Activated CD4-positive, alpha-beta T cell treated with anti-CD3 and anti-CD28 coated beads, Interleukin-2, amount 50 U/mL, for 1 hour (primary cell): ENCODE measurements at places on chromosomes 13 and 19.
A peak's percentile ranks its signal among the peaks of the same experiment; 100 is the strongest.

DNA sequence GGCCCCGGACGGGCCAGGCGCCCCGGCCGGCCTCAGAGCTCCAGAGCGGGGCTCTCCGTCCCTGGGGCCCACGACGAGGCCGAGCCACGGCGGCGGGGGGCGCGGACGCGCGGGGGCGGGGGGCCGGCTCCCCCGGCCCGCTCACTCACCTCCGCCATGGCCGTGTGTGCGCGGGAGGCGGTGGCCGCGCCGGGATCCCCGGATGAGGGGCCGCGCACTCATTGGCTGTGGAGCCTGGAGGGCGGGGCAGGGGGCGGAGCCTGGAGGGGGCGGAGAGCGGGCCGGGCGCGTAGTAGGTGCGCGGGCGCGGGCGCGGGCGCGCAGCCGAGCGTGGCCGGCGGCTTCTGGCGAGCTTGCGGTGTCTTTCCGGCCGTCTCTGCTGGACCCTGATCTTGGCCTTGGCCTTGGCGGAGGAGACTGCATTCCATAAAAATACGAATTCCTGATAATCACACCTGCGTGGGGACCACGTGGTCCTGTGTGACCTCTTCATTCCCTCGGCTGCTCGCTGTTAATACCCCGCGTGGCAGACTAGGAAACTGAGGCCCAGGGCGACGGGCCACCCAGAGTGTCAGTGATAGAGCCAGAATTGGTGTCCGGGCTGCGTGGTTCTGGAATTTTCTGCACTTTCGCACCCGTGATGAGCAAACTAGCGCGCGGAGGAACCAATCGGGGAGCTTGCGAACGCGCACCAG is at the start of gene MIER2:
Gene MIER2 (minus strand): TSS at position 172 of the 695 bp plus-strand sequence. CDS start 14 bp downstream, at position 158.
- DNase-seq = peak; percentile 89

- DNase-seq = no peak
Observed at GRCh38 chr19:23999821-24000610, 85.3 kb downstream of the ZNF726 start.

DNA sequence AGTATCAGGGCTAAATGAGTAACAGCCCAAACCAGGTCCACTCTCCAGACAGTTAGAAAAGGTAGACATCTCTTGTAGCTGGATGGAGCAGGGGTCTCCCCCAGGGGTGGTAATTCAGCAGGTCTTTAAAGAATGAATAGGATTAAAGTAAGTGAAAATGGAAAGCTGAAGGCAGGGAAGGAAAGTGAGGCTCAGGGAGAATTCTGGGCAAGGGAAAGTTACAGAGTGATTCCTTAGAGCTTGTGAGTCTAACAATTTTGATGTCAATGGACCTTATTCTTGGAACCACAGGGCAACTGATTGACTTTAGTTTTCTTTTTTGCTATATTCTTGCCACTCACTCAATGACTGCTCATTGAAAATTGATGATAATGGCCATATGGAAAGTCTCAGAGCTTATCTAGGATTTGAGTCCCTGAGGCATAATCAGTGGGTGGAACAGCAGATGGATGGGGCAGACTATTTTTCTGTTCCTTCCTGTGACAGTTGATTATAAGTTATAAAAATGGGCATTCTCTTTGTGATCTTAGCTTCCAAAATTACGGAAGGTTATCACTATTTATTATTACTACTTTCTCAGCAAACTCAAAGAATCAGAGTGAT is 76.9 kb downstream of the LRCH1 start:
- no peak for DNase-seq

DNA sequence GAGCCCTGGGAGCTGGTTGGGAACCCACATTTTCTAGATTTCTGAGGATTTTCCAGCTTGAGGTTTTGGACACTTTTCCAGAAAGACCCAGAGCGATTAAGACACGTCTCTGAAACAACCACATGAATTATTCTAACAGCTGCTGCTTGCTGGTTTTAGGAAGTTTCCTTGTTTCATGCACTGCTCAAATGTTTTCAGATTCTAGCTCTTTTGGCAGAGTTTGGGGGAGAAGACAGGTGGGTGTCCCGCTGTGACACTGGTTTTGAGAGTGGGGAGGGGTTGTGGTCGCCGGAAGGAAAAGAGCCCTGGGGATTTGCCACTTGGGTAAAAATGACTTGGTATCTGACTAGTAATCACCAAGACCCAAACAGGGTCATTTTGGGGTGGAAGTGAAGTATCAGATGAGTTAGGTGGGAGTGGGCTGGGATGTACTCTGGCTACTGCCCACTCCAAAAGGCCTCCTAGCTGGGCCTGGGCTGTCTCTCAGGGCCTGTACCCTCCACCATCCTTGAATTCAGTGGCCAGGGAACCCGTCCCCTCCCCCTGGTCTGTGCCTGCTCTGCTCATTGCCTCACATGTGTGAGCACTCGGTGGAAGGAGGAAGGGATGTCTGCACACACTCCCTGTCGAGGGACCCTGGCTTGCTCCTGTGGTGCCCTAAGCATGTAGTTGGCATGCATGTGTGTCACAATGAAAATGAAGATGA is 13.2 kb downstream of the GATAD2A start:
- DNase-seq = no peak

- no peak for DNase-seq
Observed at GRCh38 chr19:55259540-55260210, 858 bp upstream of the PPP6R1 start.

DNA sequence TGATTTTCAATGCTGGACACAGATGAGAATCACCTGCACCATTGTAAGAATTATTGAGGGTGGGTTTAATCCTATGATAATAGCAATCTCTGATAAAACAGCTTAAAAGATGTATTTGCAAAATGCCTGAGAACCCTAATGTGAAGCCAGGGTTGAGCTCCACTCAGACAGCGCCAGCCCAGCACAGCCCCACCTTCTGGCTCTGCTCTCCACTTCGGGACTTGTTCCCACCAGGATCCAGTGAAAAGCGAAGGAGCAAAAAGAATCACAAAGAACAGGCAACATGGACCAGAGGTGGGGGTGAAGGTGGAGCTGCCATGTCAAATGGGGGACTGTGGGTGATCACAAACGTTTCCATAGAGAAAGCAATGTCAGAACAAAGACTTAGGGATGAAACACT is 18.6 kb upstream of the ZNF816 start:
- no peak for DNase-seq

DNA sequence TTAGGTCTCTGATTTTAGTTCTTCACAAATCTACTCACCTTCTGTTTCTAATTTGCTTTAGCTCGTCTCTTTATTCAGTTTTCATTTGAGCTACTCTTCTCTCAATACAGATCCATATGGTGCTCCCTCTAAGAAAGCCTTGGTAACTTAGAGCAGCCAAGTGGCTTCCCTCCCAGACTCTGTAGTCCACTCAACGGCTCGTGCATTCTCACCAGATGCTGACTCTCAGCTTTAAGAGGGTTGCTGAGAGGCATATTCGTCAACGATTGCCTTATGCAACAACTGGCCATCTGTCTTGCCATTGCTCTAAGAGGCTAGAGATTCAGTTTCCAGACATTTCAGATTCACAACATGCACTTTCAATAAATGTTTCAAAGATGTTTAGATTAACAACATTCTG is 785.8 kb upstream of the SLC10A2 start:
- no peak for DNase-seq

DNA sequence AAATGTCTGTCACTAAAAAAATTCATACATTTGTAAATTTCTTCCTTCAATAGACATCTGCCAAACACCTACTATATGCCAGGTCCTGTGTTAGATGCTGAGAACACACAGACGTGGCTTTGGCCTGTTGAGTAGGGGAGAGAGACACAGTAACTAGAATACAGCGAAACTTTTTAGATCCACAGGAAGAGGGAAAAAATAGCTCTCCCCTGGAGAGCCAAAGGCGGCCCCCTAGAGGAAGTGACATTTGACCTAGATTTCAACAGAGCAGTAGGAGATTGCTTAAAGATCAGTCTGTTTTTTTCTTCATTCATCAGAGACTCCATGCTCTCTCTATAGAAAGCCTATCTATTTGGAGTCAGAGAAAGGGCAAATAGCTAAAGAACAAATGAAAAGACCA is 11.3 kb downstream of the LCP1 start:
- DNase-seq = peak; percentile 30

DNA sequence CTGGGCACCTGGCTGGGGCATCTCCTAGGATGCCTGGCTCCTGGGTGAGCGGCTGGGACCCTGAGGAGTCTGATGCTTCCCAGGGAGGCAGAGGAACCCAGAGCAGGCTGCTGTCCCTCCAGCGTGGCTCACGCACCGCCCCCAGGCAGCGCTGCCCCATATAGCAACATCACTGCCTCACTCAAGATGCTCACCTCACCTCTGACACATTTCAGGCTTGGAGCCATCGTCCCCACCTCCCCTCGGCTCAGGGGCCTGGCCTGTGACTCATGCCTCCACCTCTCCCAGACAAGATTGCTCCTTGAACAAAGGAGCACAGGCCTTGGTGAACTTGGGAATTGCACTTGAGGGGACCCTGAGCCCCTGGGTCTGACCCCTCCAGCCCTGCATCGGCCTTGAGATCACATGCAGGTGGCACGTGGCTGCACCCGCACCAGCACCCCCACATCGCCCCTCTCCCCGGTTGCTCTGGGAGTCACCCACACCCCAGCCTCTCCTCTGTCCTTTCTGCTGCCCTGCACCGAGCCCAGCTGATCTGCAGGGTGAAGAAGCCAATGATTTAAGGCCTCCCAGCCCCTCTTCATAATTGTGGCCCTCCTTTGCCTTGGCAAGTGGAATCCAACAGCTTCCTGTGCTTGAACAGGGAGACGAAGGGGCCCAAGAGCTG is 11.2 kb downstream of the CEBPA start:
- no peak for DNase-seq

DNA sequence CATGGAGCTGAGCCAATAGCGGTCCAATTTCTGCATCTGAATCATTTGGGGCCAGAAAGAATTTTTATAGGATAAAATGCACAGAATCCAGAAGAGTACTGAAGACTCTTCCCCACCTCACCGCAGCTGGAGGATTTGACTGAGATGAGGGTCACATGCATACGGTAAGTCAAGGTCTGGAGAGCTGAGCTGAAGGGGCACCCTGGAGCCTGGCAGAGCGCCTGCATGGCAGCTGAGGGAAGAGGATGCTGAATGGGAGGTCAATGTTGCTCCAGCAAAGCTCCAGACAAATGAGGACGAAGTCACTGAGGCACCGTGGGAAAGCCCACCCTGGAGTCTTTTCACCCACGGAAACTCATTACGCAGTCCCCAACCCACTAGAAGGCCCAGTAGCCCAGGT is 43.4 kb upstream of the ATP12A start:
- DNase-seq = no peak

- DNase-seq = no peak
Observed at GRCh38 chr13:97139691-97140090, 82.4 kb upstream of the MBNL2 start.

DNA sequence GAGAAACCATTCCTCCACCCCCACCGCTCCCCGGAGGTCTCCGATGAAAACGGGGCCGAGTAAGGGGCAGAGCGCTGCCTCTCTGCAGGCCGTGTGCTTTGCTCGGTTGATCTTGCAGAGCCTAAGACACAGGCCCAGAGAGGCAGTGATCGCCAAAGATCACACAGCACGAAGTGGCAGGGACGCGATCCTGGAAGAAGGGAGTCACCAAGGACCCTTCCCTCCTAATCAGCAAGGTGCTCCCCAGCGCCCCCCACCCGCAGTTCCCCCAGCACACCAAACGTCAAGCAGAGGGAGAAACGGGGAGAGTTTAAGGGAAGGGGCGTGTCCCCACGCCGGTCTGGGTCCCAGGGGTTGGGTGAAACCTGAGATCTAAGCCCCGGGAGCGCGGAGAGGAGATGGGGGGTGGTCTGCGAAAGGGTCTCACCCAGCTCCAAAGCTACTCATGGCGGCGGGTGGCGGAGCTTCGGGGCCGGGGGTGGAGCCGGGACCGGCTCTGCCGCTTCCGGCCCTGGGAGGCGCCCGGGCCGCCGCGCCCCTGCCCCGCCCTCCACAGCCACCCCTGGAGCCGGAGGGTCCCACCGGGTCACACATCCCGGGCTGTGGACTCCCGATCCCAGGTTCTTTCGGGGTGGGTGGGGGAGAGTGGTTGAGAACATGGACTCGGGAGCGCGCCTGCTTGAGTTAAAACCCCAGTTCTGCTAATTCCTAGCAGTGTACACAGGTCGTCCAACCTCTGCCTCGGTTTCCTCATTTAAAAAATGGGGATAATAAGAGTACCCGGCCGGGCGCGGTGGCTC is at the start of gene EML2:
Gene EML2 (minus strand): TSS at position 468 of the 800 bp plus-strand sequence. CDS start 21 bp downstream, at position 447.
- DNase-seq = peak; percentile 47

DNA sequence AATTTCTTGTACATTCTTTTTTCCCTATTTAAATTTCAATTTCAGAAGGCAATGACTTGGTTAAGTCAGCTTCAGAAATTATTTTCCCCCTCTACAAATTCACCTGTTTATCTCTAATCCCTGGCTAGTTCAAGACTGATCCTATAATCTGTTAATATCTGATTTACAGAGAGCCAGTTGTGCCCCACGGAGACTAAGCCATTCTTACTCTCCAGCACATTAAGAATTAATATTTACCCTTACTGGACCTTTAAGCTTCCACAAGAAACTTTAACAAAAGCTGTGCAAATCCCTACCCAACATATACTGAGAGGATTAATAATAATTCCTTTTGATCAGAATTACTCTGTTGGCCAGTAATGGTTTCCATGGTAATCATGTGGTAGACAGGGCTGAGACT is 786.2 kb downstream of the PCDH9 start:
- no peak for DNase-seq

GRCh38 chr13:95434111-95434510 is 118.4 kb upstream of the CLDN10 start:
- no peak for DNase-seq

GRCh38 chr13:41900918-41901317 is 60.0 kb downstream of the VWA8 start:
- no peak for DNase-seq

- no peak for DNase-seq
Observed at GRCh38 chr13:21576426-21576825, 27.5 kb downstream of the MICU2 start.

GRCh38 chr19:16591803-16592556 is 19.8 kb upstream of the SLC35E1 start:
- DNase-seq = no peak

GRCh38 chr13:77696879-77697216 is 639 bp upstream of the SLAIN1 start:
- no peak for DNase-seq

DNA sequence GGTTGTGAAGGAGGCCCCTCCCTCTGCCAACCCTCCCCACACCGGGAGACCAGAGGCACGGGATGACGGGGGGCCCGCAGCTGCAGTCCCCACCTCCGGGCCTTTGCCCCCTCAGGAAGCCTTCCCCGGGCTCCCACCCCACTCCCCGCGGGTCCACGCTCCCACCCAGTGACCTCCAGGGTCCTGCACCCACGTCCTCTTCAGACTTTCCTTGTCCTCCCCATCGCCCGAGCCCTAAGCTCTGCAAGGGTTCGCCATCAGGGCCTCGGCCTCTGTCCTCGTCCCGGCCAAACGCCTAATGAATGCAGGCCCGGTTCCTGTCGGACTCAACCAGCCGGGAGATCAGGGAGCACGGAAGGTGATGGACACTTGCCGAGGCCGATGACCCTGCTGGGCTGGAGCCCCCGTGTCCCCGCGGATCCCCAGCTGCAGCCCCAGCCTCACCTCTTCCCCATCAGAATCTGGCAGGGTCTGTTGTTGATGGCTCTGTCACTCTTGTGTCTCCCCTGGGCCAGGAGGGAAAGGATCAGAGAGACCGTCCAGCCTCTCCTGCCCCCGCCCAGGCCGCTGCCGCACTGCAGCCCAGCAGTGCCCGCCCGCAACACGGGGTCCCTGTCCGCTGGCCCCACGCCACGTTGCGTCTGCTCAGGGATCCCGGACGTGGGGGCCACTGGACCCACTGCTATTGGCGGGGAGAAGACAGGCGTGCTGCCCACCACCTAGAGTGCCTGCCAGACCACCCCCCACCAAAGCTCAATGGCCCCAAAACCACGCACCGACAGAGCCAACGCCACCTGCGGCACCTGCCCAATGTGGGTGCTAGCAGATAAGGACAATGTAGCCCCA is 5.7 kb downstream of the ATP8B3 start:
- DNase-seq = no peak
